Hematopoietic multipotent progenitor cell (in vitro differentiated cells): ENCODE measurements at places on chromosomes 2 and 18.

DNA sequence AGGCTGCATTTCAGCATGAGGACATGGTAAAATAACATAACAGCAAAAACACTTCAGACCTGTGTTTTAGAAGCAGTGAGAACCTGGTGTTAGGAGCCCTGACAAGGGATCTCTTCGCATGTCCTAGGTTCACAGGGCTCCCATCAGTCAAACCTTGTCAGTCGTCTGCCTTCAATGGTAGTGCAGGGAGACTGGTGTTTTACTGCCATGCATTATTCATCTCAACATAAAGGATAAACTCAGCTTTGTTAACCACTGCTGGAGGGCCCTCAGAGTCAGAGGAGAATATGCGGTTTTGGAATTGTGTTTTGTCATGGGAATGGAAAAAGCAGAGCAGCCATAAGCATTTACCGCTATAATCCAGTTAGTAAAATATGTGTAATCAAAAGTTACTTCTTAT lies 275.9 kb upstream of the GCFC2 start:
- DNase-seq, result no peak

GRCh38 chr2:100957996-100958653 lies 44.0 kb upstream of the RPL31 start:
- no peak for DNase-seq

DNA sequence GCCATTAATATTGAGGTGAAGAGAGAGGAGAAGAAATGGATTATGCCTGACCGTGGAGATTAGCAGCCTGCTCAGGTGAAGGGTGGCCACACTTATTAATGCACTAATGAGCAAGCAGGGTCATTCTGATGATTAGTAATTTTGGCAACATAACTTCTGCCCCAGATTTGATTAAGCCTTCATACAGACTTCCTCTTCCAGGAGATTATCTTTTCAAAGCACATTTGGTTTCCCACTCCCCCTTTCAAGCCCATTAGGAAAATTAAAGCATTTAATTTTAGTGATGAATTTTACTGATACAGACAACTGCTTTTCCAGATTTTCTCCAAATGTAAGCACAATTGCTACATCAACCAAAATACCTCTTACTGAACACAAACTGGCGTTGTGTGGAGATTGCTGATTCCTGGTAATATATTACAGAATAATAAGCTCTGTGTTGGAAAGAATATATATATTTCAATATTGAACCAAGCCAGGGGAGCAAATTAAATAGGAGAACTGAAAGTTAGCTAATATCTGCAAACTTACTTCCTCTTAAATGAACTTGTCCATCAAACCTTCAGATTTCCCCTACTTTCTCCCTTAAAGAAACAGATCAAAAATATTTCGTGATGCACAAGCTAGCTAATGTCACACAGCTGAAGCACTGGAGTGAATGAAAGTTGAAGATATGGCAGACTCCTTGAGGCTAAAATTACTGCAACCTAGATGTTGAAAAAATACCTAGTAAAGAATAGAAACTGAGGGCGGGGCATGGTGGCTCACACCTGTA lies 140.8 kb downstream of the FAM210A start:
- no peak for DNase-seq

DNA sequence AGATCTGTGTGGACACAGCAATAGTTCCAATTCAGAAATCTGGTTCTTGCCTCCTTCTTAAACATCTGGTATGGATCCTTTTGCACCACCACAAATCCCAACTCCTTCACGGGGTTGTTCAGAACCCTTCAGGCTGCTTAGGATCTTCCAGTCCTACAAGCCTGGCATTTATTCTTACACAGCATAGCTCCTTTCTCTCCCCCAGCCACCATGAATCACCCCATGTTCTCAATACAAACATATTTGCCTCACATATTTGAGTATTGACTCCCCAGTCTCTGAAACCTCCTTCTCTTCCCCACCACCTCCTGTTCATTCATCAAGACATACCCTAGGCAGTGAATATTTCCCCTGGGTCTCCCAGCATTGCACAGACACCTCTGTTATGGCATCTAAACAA lies 155.2 kb downstream of the ALK start:
- DNase-seq, result no peak

- DNase-seq, result no peak
Observed at GRCh38 chr18:57027190-57027708, 119.6 kb upstream of the BOD1L2 start.

DNA sequence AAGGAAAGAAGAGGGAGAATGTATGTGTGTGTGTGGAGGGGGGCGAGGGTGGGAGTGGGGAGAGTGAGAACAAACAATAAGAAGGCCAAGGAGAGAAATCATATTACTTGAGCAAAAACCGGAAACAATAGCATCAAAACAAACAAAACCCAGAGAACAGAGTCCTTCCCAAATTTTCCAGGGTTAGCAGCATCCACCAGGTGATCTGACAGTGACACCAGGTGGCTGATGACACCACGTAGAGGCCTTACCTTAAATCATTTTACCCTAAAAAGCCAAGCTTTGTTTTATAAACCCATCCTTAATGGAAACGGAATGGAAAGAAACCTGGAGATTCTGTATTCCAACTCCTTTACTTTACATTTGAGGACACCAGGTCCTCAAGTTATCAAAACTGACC lies 42.9 kb downstream of the CDCA7 start:
- no peak for DNase-seq

- no peak for DNase-seq
Observed at GRCh38 chr2:66836851-66837250, 401.9 kb downstream of the MEIS1 start.
